ENCODE measurements at places on chromosomes 4 and X.

DNA sequence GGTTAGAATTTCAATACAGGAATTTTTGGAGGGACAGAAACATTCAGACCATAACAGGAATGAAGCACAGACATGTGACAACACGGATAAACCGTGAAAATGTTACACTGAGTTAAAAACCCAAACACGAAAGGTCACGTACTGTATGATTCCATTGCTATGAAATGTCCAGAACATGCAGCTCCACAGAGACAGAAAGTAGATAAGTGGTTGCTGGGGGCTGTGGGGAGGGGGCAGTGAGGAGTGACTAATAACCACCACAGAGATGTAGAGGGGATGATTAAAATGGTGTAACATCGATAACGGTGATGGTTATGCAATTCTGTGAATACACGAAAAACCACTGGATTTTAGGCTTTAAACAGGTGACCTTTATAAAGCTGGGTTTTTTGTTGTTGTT is 8.3 kb downstream of the GPR143 start:
- DNase-seq, result no peak

- DNase-seq, result no peak
Observed at GRCh38 chr4:98630737-98631454, 27.5 kb downstream of the TSPAN5 start.

- no peak for DNase-seq
Observed at GRCh38 chr4:48008021-48008596, 8.4 kb downstream of the CNGA1 start.

- DNase-seq, result no peak
Observed at GRCh38 chr4:184368731-184369130, 105.6 kb downstream of the IRF2 start.

GRCh38 chr4:81213671-81214070 is 1.4 kb downstream of the PRKG2 start:
- no peak for DNase-seq

GRCh38 chr4:139035650-139036049 is 20.1 kb downstream of the NOCT start:
- DNase-seq, result no peak

GRCh38 chrX:48719958-48720357 is 23.4 kb downstream of the SUV39H1 start:
- DNase-seq, result no peak

GRCh38 chr4:85393201-85393600 is 81.7 kb upstream of the ARHGAP24 start:
- no peak for DNase-seq

- DNase-seq, result no peak
Observed at GRCh38 chr4:166996216-166996615, 238.1 kb downstream of the SPOCK3 start.

- DNase-seq, result no peak
Observed at GRCh38 chr4:16104520-16104919, 20.7 kb upstream of the PROM1 start.

GRCh38 chr4:128590773-128591172 is 218.7 kb upstream of the JADE1 start:
- DNase-seq, result no peak

DNA sequence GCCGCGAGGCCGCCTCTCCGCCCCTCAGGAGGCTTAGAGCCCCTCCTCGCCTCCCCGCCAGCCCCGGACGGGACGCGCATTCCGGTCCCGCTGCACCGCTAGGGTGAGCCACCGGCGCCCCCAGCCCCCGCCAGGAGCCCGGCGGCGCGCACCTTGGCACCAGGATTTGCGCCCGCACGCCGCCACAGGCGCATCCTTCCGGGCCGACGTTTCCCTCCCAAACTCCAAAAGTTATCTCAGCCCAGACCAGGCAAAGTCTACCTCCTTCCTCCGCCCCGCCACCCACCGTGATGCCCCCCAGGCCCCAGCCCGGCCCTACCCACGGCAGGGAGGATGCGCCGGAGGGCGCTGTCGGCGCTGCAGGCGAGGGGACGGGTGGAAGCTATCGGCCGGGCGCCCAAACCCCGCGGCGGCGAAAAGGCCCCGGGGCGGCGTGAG is 538 bp downstream of the SCML2 start:
- no peak for DNase-seq

GRCh38 chr4:55618546-55619143 is 17.5 kb downstream of the NMU start:
- no peak for DNase-seq

DNA sequence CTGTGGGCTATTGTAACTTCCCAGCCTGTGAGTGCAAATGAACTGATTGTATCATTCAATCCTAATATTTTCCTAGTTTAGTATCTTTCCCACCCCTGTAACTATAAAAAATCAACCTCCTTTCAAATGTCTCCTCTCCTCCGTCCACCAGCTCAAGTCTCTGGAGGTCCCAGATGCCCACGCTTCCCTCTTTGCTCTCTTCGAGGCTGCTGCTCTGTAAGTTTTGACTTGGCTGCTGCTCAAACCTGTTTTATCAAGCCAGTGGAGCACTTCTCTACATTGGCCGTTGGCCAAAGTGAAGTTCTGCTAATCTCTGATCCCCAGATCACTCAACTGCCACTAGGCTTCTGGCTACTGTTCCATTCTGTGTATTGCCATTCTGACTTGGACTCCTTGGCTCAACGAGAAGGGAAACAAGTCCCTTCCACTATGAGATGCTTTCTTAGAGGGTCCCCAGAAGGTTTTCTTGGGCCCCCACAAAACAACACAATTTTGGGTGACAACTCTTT is 60.7 kb upstream of the RAPGEF2 start:
- DNase-seq, result no peak

GRCh38 chr4:154692304-154692818 is 51.4 kb upstream of the LRAT start:
- DNase-seq, result no peak

DNA sequence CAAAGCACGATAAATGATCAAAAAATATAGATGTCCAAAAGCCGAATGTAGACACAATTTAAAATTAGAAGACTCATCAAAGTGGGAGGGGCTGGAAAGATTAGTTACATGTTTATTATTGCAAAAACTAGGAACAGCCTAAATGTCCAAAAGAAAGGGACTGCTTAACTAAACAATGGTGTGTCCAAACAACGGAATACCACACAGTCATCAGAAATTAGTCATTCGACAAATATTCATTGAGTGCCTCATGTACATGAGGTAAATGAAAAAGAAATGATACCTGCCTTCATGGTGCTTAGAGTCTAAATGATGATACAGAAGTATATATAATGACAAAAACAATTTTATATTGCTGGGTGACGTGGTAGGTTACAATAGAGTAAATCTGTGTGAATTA is 139.7 kb downstream of the MAML3 start:
- DNase-seq, result no peak

DNA sequence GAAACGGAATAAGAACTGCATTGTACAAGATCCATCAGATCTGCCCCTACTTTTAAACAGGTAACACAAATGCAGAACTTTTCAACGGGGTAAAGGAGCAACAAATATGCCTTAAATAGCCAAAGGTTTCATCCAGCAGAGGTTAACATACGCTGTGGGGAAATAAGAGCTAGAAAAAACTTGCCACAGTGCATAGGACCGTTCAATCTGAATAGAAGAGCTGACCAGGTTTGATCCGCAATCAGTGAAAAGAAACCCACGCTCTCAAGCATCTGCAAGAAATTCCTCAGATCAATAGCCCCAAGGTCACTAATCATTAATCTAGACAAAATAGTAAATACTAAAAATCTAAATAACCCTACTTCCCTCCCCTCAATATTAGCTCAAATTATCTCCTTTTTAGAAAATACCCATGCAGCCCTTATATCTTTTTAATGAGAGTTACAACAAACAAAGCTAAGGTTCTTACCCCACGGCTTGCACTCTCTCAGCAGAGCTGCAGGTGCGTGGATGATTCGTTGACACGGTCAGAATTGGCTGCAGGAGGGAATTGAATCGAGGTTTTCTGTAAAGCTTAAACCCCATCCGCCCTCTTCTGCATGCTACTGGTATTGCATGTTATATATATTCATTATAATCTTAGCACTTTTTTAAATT is at the start of gene TLR10:
TSS of gene TLR10 (minus strand) at position 539 of the 657 bp plus-strand sequence. CDS start 7,400 bp downstream, outside the sequence.
- no peak for DNase-seq

DNA sequence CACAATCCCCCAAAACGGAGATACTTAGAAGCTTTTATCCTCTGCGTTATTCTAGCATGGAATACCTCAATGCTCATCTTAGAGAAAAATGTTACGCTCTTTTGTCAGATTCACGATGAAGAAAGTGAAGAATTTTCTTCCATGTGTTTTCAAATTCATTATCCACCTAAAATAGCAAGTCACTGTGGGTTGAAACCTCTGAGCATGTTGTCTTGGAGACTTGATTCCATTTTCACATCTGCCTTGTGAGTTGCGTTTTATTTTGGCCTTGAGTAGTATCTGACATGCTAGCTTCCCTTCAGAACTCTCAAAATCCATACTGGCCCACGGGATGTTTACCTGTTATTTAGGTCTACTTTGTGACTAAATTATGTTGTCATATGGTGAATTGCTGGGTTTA is 66.3 kb downstream of the C4orf46 start:
- DNase-seq, result no peak

- DNase-seq, result no peak
Observed at GRCh38 chr4:138341739-138342415, 99.7 kb upstream of the SLC7A11 start.

DNA sequence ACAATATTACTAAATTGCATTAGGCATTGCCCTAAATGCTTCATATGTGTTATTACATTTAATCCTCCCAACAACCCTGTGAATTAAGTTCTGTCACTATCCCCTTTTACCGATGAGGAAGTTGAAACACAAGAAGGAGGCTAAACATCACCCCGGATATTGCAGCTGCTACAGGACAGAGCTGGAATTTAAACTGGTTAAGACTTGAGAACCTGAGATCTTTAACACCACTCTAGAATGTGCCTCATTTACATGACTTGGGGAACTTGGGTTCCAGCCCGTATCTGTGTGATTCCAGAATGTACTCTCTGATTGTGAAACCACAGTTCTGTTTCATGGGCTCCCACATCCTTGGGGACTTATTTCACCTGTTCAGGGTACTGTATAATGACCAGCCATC is 165.1 kb upstream of the PPARGC1A start:
- no peak for DNase-seq

DNA sequence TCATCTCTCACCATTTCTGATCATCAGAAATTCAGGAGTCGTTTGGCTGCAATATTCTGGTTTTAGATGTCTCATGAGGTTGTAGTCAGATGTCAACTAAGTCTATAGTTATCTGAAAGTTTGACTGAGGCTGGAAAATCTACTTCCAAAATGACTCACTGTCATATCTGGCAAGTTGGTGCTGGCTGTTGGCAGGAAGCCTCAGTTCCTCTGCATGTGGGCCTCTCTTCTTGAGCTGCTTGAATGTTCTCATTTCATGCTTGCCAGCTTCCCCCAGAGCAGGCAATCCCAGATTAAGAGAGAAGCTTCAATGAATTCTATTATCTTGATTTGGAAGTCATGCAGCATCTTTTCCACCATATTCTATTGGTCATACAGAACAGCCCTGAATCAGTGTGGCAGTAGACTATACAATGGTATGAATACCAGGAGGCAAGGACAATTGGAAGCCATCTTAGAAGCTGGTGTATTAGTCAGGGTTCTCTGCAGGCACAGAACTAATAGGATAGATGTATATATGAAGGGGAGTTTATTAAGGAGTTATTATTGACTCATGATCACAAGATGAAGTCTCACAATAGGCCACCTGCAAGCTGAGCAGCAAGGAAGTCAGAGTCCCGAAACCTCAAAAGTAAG is 46.8 kb upstream of the ELF2 start:
- no peak for DNase-seq

DNA sequence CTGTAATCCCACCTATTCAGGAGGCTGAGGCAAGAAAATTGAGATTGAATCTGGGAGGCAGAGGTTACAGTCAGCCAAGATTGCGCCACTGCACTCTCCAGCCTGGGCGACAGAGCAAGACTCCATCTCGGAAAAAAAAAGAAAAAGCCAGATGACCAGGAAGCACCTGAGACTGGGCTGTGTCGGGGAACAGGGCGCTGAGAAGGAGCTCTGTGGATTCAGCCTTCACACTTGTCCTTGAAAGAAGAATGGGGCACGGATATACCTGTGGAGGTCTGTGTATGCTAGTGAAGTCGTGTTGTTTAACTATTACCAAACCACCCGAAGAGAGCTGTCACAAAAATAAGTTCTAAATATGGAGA is 39.3 kb upstream of the TADA2B start:
- no peak for DNase-seq

- no peak for DNase-seq
Observed at GRCh38 chrX:103817502-103817901, 14.6 kb downstream of the RAB9B start.

DNA sequence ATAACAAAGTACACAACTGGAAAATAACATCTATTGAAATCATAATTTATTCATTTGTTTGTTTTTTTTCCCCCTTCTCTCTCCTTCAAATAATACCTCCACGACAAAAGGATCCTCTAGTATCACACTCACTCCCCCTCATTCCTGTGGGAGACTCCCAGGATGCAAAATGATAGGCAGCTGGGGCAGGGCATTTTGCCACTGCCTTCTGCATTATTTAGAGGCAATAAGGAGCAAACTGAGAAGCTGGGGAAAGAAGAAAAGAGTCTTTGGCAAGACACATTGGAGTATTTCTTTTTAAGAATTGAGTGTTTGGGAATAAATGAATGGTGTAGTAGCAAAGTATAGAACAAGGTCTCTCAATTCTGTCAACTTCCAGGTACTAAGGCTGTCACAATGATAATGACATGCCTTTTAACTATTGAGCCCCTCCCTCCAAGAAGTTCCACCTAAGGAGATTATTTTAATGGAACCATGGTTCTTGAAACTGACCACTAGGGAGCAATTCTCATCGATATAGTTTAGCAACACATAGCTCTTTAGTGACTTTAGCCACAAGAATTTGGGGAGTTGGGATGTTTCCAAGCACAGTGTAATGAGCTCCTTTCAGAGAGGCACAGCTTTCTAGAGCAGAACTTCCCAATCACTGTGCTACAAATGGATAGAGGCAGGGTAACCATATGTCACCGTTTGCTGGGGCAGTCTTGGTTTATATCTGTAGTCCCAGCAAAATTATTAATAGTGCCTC is 303.3 kb downstream of the FRMPD4 start:
- no peak for DNase-seq

GRCh38 chr4:19857380-19857779 is 394.3 kb upstream of the SLIT2 start:
- DNase-seq, result no peak

- no peak for DNase-seq
Observed at GRCh38 chrX:47175588-47175980, 18.0 kb upstream of the UBA1 start.

DNA sequence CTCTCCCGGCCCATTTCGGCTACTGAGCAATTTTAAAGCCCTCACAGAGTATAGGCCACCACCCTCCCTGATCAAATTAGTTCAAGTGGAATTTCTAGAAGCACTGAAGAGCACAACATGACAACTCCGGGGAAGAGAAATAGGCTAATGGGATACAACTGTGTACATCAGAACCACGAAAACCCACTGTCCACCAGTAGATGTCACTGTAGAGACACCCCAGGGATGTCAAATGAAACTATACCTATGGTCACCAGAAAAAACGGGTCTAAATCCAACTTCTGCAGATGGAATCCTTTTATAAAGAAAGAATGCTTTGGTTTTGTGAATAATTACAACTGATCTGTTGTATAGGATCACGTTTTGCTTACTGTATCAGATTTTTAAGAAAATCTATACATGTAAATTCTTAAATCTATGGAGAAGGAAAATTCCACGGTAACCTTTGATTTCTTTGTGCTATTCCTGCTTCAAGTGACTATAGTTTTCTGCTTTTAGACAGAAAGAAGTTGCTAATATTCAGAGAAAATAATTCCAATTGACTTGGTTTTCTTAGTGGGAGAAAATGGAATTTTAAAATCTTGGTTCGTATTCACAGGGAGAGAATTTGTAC is 29.5 kb upstream of the MAP3K15 start:
- DNase-seq, result no peak

Measured in stimulated activated CD8-positive, alpha-beta memory T cell treated with anti-CD3 and anti-CD28 coated beads, Interleukin-4, amount 100 ng/mL, for 1 hour (primary cell).